ENCODE measurements at places on chromosomes 5 and 9.

GRCh38 chr5:116068028-116068632 lies 16.7 kb upstream of the COMMD10 start:
- DNase-seq = no peak

DNA sequence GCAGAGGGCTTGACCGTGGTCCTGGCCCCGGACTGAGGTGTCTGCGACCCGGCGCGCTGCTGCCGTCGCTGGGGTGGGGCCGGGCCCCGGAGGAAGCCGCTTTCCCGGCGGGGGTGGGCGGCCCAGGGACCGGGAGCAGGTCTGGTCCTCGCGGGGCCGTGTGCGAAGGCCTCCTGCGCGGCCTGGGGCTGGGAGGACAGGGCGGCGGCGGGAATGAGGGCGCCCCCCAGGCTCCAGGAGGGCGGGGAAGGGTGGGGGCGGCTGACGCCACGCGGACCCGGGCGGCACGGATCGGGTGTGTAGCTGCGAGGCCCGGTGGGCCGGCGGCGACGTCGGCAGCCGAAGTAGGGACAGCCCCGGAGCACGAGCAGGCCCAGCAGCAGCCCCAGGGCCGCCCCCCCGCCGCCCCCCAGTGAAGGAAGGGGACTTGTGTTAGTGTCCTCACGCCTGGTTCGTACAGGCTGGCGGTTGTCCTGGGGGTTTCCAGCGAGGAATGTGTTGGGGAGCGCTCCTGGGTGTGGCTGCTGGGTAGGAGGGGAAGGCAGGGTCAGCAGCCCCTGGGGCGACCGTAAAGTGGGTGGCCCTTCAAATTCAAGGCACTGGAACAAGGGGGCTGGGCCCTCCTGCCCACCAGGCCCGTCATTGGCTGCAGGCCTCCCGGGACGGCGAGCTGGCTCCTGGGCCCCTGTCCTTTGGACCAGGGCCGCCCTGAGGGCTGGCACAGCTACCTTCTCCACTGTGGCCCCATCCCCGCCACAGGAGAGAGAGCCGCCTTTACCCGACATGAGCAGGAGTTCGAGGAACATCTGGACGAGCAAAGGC lies 597 bp upstream of the TMEM250 start:
- peak; percentile 84 for DNase-seq

DNA sequence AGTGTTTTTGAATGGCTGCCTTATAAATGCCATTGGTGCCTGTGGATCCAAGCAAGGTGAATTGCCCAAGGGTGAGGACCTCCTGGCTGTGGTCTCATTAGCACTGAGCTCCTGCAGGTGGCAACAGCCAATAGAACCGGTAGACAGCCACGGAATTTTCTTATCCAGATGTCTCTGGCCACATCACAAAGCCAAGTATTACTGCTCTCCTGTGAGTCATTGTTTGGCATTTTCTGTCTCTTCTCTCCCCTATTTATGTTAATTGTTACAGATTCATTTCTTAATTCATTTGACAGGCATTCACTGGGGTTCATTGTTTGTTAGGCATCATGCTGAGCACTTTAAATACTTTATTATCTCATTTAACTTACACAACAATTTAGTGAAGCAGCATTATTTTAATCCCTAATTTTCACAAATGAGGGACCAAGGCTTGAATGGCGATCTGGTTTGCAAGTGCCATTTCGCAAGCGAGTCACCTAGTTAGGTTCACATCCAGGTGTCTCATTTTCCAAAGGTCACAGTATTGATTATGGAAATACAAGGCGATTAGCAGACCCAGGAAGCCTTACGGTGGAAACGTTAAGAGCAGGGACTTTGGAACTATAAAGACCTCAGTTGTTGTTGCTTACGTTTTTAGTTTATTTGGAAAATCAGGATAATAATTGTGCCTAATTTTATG lies 58.2 kb upstream of the DPYSL3 start:
- no peak for DNase-seq

DNA sequence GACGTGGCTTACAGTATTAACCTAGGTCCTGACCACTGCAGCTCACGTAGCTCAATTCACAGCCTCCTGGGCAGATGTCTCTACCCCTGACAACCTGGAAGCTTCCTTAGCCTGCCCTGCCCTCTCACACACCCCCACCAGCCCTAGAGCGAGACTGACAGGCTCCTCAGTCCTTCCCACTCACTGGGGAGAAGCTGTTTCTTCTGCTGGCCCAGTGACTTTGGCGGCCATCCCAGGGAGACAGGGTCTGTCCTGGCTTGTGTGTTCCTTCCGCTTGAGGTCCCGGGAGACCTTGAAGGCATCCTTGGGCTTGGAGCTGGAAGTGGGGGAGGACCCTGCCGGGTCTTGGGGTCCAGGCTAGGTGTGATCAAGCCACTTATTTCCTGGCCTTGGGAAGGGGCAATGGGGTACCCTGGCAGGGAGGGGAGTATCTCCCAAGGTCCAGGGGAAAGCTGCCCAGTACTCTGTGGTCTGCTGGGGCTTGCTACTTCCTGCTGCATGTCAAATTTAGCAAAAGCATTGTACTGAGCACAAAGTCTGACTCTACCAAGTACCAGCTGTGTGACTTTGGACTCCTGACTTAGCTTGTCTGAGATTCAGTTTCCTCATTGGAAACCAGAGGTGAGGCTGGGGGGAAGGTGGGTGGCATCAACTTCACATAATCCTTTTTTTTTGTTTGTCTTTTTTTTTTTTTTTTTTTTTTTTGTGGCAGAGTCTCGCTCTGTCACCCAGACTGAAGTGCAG lies 1.9 kb downstream of the MIGA2 start:
- peak; percentile 51 for DNase-seq

GRCh38 chr9:128916204-128916603 lies 4.6 kb upstream of the PHYHD1 start:
- peak; percentile 82 for DNase-seq

All from right cardiac atrium (tissue), 5 donors.